ENCODE measurements at places on chromosomes 16 and 17. TPM values are rescaled to one million over a fixed set of nuclear protein-coding genes. Genes with fewer than 3 reads are reported as not detected.

The FUS gene
- 36.3 TPM for total RNA-seq

The CMC2 gene
- 37.9 TPM for total RNA-seq

The KCNH6 gene
- not detected for total RNA-seq

The MYH11 gene
- total RNA-seq = 1.2 TPM

The VPS35L gene
- total RNA-seq = 55.8 TPM

The CDRT15L2 gene
- not detected for total RNA-seq

The EVI2A gene
- 2.4 TPM for total RNA-seq

The PIK3R5 gene
- total RNA-seq = 0.41 TPM

The UMOD gene
- not detected for total RNA-seq

The CCDC40 gene
- total RNA-seq = 6.5 TPM

The USP43 gene
- 8.6 TPM for total RNA-seq

The EVPLL gene
- total RNA-seq = not detected

The TBX21 gene
- total RNA-seq = 0.82 TPM

The CTRB2 gene
- total RNA-seq = not detected

The KCNJ16 gene
- 6.9 TPM for total RNA-seq

The ANKFN1 gene
- total RNA-seq = 2.4 TPM

The SAMD14 gene
- 21.2 TPM for total RNA-seq

The TM4SF5 gene
- not detected for total RNA-seq

Measured in frontal cortex (tissue), 4 donors.